Vagina (tissue), 2 donors: ENCODE measurements at places on chromosomes 13 and 19.

- DNase-seq: no peak
These were observed 261.7 kb downstream of the ITGBL1 start for GRCh38 chr13:101714195-101714594.

DNA sequence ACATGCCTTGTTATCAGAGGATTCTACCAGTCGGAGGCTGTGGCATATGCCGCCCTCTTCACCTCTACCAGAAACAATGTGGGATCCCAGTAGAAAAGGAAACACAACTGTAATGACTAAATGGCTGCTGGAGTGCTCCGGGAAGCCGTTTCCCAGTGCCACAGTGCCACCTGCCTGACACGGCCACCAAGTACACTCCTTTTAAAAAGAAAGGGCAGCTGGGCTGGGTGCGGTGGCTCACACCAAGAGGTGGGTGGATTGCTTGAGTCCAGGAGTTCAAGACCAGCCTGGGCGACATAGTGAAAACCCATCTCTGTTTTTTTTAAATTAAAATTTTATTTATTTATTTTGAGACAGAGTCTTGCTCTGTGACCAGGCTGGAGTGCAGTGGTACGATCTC is 67.3 kb downstream of the TRPM4 start:
- DNase-seq: no peak

DNA sequence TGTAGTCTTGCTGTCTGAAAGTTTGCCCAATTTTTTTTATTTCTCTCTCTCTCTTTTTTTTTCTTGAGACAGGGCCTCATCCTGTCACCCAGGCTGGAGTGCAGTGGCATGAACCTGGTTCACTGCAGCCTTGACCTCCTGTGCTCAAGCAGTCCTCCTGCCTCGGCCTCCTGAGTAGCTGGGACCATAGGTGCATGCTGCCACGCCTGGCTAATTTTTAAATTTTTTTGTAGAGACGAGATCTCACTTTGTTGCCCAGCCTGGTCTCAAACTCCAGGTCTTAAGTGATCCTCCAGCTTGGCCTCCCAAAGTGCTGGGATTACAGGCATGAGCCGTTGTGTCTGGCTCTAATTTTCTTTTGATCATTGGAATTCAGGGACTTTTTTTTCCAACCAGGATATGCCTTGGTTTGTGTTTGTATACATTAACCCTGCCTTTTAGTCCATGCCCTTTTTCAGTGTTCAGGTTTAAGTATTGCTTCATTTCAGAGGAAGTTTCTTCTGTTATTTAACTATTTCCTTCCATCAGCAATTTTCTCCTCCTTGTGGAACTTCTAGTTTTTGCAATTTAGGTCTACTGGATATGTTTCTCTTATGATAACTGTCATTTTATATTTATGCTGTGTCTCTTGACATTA is 201.4 kb downstream of the PCCA start:
- DNase-seq: no peak

GRCh38 chr19:616747-617526 is 16.4 kb downstream of the POLRMT start:
- DNase-seq: no peak

DNA sequence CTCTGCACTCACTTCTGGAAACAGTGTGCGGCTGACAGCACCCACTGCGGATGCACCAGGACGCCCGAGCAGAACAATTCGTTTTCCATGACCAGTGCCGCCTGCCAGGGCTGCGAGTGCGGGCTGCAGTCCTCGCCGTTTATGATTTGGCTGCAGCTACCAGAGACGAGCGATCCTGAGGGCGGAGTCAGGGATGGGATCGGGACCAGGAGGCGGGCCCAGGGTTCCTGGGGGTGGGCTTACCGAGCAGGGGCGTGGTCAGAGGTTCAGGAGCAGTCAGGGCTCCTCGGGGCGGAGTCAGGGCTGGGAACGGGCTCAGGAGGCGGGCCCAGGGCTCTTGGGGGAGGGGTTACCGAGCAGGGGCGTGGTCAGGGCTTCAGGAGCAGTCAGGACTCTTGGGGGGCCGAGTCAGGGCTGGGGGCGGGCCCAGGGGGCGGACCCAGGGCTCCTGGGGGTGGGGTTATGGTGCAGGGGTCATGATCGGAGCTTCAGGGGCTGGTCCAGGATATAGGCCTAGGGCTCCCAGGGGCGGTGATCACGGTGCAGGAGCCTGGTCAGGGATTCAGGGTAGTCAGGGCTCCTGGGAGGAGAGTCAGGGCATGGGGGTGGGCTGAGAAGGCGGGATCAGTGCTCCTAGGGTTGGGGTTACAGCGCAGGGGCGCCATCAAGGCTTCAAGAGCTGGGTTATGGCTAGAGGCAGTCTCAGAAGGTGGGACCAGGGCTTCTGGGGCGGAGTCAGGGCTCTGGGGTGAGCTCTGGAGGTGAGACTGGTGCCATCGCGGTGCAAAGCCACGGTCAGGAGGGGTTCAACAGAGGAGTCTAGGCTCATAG is 1.7 kb downstream of the KLK4 start:
- DNase-seq: no peak

- DNase-seq: no peak
These were observed 12.8 kb downstream of the FUT6 start for GRCh38 chr19:5826531-5827341.

GRCh38 chr19:41998246-41999020 is 4.4 kb upstream of the ATP1A3 start:
- no peak for DNase-seq

- DNase-seq: no peak
These were observed 1.5 kb downstream of the CCER2 start for GRCh38 chr19:38910488-38910887.

GRCh38 chr19:48881741-48882657 is 9.8 kb downstream of the PPP1R15A start:
- DNase-seq: no peak

- DNase-seq: no peak
These were observed 1346.0 kb upstream of the SPRY2 start for GRCh38 chr13:81686877-81687276.

DNA sequence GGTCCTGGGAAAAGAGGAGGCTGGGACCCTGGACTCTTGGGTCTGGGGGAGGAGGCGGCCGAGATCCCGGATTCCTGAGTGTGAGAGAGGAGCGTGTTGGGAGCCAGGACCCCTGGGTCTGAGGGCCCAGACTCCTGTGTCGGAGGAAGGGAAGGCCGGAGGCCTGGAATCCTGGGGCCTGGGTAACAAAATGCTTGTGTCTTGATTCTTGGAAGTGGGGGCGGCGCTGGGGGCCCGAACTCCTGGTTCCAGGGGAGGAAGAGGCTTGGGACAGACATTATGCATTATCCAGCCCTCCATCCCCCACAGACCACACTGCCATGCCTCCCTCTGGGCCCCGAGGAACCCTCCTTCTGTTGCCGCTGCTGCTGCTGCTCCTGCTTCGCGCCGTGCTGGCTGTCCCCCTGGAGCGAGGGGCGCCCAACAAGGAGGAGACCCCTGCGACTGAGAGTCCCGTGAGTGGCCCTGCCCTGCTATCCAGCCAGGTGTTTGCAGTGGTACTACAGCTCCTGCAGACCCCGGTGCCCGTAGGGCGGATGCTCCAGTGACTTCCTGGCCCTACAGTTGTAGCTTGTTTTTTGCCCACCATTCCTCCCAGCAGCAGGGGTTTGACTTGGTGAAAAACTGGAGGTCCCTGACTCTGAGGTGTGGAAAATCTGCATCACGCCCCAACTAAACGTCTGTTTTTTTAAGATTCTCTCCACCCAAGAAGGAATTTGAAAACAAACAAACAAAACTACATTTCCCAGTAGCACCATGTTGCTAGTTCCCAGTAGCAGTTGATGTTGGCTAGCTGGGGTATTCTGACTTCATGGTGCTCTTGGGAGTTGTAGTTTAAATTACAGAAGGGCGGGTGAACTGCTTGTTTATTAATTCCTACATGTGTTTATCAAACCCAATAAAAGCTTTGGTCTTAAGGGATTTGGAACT is 630 bp downstream of the NUCB1 start:
- no peak for DNase-seq

DNA sequence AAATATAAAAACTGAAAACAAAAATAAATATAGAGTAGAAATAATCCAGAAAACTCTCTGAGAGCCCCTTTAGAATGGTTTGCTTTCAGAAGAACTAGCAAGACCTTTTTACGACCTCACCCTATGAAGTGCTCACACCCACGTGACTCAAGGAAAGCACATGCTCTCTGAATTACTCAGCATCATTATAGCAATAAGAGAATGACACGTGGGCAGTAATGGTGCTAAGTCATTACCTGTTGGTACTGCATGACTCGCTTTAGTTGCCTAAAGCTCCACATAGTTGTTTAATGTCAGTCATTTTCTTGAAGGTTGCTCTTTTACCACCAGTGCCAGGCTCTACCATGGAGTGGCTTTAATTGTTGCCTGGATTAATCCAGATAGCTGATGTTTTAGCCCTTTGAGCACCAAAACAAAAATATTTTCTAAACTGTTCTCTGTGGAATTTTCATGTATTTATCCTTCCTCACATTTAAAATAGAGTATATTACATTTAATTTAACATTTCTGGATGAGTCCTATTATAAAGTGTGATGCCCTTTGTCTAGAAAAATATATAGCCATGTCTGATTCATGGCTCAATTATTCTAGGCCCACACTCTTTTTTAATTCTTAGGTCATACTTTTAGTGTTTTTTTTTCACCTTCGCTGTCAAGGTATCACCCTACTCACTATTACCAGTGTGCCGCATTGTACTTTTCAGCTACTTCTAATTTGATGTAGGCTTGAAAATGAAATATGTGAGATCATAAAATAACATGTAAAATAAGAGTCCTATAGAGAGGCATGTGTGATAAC is 56.8 kb downstream of the THSD1 start:
- DNase-seq: no peak

- peak; percentile 75 for DNase-seq
These were observed 40.8 kb downstream of the TEX29 start for GRCh38 chr13:111361046-111361872.

DNA sequence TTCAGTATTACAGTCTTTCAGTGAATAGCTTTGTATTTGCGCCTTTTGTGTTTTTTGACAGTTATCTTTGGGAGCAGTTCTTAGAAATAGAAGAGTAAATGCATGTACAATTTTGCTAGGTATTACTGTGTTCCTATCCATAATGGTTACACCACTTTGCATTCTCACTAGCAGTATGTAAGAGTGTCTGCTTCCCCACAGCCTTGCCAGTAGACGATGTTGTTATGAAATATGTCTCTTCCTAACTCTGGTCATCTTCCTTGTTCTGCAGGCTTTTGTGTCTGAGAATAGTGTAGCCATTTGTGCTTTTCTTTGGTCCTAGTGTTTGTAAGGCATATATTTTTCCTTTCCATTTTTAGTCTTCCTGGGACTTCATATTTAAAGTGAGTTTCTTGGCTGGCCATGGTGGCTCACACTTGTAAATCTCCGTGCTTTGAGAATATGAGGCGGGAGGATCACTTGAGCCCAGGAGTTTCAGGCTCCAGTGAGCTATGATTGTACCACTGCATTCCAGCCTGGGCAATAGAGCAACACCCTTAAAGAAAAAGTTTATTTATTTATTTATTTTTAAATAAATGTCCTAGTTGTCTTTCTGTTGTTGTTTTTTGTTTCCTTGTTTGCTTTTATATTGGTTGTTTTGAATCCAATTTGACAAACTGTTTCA is 140.3 kb downstream of the PDS5B start:
- DNase-seq: no peak

GRCh38 chr19:47230054-47230920 is 712 bp downstream of the BBC3 start:
- DNase-seq: no peak

- no peak for DNase-seq
These were observed 222.1 kb upstream of the OBI1 start for GRCh38 chr13:78881054-78881453.

GRCh38 chr13:50529154-50529882 is 314.2 kb downstream of the DLEU7 start:
- no peak for DNase-seq

DNA sequence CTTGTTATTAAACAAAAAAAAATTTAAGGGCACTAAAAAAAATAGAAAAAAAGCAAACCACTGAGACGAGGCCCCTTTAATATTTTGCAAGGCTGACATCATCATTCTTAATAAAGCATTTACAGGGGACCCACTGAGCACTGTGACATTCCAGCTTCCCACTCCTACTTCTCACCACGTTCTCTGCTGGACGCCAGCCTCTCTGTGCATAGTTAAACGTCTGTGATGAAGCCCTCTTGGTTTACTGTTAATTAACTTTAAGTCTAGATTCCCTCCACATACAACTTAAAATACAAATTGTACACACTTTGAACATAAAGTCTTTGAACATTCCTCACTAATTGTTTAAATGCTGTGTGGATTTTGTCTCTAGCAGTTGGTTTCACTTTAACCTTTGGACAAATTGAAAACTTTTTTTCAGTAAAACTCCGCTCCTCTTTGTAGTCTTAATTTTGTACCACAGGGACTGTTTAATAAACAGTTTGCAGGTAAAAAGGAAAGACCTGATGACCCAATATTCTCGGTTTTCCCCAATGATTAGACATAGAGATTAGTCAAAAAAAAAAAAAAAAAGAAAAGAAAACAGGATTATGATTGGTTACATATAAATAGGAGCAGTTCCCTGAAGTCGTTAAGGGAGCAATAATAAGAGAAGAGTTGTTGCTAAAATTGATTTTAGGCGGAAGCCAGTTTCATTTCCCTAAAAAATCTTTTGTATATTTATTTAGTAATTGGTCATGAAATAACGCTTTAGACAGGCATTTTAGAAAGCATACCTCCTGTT is 219.8 kb downstream of the MZT1 start:
- DNase-seq: no peak

GRCh38 chr19:51800473-51801244 is 5.7 kb downstream of the FPR3 start:
- DNase-seq: no peak

DNA sequence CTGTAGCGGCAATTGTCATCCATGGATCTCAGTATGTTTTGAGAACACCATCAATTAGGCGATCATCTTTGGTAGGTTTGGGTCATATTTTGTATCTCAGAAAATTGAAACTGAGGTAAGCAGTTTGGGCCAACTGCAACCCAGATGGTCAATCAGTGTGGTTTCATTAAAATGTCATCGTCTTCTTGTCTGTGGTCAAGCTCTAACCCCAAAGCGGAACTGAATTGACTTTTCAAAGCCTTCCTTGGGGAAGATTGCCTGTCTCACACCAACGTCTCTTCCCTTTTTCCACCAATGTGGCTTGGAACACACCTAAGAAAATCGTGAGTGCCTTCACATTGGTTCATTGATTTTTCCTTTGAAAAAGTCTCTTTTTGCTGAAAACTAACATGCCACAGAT is 56.3 kb upstream of the UBAC2 start:
- no peak for DNase-seq

- DNase-seq: no peak
These were observed 659.9 kb upstream of the KLF12 start for GRCh38 chr13:74794147-74794546.

- DNase-seq: no peak
These were observed 7.9 kb downstream of the MLLT1 start for GRCh38 chr19:6271721-6272410.

- no peak for DNase-seq
These were observed 1.0 kb upstream of the ZNF529 start for GRCh38 chr19:36573895-36574720.

GRCh38 chr19:15280915-15281683 is 48.9 kb upstream of the EPHX3 start:
- no peak for DNase-seq

GRCh38 chr13:104785952-104786351 is 1719.7 kb upstream of the SLC10A2 start:
- no peak for DNase-seq
